ENCODE measurements at places on chromosomes 1 and 21.

GRCh38 chr1:33985656-33986055, 121.8 kb downstream of the HMGB4 start:
- DNase-seq = no peak

- no peak for DNase-seq
These were observed 928 bp downstream of the TLCD4 start for GRCh38 chr1:95118067-95118499.

DNA sequence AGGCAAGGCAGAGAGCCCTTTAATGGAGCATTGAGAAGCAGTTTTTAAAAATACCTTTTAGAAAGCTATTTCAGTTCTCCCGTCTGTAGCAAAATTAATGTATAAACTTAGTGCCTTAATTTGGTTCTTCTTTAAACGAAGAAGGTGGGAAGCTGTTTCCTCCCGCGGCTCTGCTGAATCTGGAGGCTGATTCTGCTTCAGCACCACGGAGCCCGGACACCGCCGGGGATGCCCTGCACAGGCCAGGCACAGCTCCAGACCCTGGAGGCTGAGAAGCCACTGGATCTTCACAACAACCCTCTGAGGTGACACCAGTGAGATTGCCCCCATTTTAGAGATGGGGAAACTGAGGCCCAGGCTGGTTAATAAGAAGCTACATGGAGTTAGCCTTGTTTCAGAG, 175.8 kb upstream of the VAMP3 start:
- no peak for DNase-seq

DNA sequence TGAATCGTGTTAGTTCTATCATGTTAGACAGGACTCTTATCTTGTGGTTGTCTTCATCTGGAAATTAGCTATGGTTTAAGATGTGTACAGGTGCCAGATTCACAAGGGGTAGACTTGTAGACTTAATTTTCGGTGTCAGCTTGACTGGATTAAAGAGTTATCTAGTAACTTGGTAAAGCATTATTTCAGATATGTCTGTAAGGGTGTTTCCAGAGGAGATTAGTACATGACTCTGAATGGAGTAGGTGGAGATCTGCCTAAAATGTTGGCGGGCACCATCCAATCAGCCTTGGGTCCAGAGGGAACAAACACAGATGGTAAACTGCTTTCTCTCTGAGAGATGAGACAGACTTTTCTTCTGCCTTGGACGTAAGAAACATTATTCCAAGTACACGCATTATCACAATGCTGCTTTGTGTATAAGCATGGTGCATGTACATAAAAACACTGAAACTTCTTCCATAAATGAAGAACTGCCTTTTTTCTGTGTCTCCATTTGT, 434.6 kb downstream of the SMYD3 start:
- no peak for DNase-seq

- DNase-seq = no peak
These were observed 1.1 kb downstream of the ADGRB2 start for GRCh38 chr1:31762726-31763670.

GRCh38 chr1:211813590-211813989, 17.0 kb downstream of the LPGAT1 start:
- no peak for DNase-seq

All from stimulated activated CD8-positive, alpha-beta memory T cell treated with anti-CD3 and anti-CD28 coated beads, Interleukin-4, amount 100 ng/mL, for 1 hour (primary cell).